ENCODE measurements at places on chromosomes 5 and 9.

GRCh38 chr5:166581826-166582225 is 1709.6 kb upstream of the WWC1 start:
- no peak for DNase-seq

DNA sequence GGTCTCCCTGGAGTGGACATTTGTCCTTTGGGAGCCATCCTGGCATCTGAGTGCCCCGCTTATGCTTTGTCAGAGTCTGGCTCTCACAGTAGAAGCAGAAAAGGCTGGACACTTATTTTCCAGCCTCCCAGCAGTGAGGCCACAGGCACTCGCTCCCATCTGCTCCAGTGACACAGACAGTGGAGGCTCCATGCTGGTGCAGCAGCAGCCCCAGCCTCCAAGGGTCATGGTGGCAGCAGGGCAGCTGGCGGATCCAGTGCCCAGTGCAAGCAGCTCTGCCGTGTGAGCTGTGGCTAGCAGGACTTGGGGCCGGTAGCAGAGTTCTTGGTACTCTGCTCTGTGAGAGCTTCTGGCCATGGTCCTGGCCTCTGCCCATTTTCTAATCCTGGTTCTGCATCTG is 157.3 kb upstream of the ALDH1B1 start:
- no peak for DNase-seq

GRCh38 chr5:41193456-41194205 is 19.7 kb downstream of the C6 start:
- DNase-seq, result peak; percentile 73

DNA sequence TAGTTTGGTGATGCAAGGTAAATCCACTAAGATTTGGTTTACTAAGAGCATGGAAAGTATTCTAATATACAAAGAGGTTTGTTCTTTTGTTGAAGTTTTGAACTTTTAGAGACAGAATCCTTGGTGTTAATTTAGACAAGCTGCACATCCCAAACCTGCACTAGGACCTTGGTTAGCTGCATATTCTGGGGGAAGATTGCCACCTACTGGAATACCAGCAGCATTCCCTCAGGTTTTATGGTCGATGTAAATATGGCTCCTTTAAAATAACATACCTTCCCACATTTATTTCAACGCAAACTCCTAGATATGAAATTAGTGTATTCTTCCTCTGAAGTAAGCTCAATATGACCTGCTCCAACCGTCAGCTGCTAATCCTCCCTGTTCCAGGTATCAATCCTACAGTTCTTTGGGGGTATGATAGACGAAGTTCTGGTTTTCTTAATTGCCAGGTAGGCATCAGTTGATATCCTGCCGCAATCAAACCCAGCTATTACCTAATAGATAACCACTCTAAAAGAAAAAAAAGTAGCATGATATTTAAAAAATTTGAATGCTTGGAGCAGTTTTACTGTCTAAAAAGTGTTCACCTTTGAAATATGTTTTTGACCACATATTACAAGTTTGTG is 624.1 kb downstream of the ISL1 start:
- DNase-seq, result no peak

- DNase-seq, result no peak
Measured at GRCh38 chr9:125438506-125439433, 177.1 kb downstream of the GAPVD1 start.

DNA sequence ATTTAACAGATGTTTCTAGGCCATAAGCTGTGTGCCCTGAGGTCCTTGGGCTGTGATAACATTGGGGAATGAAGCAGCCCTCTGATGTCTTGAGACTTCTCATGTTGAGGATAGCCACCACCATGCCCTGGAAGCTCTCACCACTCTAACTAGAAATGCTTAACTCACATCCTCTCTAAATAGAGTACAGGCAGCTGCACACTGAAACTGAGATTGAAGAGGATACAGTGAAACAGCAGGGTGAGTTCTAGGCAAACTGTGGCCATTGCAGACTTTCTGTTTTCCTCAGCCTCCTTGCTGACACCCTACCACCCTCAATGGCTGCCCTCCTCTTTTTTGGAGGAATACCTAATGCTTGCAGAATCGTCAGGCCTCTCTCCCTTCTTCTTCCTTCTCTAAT is 22.4 kb downstream of the UTP15 start:
- DNase-seq, result no peak

GRCh38 chr5:127813633-127814587 is 110.7 kb downstream of the CCDC192 start:
- no peak for DNase-seq

DNA sequence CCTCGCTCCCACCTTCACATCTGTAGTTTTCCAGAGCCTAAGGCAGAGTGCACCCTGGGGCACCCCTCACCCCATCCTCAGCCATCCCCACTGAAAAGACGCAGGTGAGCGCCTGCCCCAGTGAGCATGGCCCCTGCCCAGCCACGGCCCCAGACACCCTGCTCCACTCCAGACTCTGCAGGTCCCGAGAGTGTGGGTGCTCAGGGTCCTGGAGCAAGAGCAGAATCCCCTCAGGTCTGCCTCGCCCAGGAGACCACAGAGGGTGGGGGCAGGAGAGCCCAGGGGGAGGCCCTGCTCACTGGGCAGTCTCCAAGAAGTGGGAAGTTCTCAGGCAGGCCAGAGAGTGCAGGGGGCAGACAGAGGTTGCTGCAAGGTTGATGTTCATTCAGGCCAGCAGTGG is 158.6 kb upstream of the PPP1R26 start:
- no peak for DNase-seq

DNA sequence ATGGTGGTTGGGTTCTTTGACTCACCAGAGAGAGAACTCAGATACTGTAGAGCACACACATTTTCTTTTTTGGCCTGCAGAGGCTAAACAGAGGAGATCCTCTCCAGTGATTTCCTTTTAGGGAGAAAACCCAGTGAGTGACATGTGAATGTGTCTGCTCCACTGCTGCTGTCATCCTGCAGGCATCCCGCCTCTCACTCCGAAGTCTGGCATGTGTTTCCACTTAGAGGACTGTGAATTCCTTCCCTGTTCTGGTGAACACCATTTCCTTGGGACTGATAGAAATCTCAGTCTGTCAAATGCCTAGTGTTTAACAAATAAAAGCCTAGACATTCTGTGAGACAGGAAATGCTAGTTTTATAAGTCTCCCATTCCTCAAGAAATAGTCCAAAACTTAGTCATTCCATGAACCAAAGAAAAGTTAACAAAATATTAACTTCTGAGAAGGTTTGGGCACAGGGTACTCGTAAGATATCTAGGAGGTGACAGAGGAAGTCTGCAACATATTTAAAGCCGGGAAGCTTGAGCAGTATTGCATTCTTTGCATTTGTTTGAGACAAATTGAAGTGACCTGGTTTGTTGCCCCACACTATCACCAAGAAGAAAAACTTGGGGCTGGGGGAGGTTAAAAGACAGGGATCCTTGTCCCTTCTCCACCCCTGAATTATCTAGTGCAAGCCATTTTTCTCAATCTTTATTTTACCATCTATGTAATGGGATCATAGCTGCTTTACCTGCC is 74.9 kb upstream of the NIPAL4 start:
- no peak for DNase-seq

GRCh38 chr5:79692596-79692995 is 3.0 kb downstream of the CMYA5 start:
- no peak for DNase-seq

DNA sequence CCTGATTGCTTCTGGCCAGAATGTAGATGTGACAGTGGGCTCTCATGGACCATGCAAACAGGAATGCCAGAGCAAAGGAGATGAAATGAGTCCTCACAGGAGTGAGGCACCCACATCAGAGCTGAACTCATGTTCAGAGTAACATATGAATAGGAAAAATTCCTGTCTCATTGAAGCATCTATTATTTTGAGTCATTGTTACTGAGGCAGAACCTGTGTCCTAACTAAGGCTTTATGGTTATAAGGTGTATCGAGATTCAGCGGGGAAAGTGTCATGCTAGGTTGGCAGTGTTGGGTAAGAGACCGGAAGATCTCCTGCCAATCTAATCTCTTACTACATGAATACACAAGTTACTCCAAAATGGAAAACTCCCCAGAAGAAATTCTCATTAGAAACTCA is 304.1 kb downstream of the TRPM3 start:
- no peak for DNase-seq

GRCh38 chr9:100087218-100087617 is 11.6 kb downstream of the ERP44 start:
- DNase-seq, result no peak

DNA sequence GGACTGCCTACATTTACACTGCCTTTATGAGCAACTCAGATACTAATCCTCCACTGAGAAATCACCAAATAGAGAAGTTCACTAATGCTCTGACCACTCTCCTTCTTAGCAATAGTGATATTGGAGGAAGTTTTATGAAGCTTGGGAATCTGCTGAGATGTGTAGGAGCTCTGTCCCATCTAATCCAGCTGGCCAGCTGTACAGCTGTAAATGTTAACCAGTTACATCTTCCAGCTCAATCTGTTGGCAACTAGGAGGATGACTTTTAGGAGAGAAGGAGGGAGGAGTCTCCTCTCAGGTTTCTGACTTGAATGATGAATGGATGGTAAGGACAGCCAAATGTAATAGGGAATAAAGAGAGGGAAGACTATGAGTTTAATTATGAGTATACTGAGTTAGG is 36.3 kb upstream of the LRRC19 start:
- DNase-seq, result no peak

DNA sequence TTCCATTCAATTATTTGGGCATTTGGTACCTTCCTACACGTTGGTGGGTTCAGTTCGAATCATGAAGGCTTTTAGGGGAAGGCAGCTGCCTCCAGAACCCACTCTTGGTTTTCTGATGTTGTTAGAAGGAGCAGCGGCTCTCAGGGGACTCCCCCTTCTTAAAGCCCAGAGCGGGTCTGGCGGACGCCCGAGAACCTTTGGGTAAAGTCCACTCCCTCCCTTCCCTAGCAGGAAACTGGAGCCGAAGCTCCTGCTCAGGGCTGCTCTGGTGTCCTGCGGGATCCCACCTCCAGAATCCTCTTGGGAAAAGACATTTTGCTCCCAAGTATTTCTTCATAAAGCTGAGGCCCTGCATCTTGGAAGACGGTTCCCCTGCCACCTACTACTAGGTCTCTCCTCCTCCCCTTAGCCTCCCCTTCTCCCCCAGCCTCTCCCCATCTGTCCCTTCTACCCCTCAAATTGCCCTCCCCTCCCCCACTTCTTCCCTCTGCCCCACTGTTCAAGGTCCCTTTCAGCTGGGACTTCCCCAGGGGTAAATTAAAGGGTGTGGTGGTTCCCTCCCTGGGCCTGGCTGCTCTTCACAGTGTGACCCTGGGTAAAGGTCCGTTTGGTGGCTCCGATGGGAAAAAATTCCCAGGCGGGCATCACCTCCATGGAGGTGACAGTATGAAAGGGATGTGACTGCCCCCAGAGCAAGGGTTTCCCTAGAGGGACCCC is 9.3 kb downstream of the IRX4 start:
- no peak for DNase-seq

GRCh38 chr9:118271331-118271730 is 567.1 kb downstream of the TLR4 start:
- no peak for DNase-seq

DNA sequence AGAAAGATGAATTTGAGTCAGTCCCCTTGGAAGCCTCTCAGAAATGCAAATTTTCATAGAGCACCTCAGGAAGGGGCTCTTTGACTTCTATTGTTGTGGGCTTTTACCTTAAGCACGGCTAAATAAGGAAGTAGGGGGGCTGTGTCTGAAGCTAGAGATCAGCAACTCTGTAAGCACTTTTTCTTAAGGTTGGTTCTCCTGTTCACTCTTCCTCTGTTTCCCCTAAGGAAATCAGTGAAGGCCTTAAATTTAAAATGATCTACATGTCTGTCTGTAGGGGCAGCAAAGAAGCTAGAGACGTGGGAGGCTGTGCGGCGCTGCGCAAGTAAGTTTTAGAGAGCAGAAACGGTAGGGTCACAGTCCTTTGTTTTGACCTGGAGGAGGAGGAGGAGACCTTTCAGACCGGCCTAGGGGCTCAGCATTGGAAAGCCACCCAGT is 1.2 kb upstream of the CDC14B start:
- DNase-seq, result no peak

DNA sequence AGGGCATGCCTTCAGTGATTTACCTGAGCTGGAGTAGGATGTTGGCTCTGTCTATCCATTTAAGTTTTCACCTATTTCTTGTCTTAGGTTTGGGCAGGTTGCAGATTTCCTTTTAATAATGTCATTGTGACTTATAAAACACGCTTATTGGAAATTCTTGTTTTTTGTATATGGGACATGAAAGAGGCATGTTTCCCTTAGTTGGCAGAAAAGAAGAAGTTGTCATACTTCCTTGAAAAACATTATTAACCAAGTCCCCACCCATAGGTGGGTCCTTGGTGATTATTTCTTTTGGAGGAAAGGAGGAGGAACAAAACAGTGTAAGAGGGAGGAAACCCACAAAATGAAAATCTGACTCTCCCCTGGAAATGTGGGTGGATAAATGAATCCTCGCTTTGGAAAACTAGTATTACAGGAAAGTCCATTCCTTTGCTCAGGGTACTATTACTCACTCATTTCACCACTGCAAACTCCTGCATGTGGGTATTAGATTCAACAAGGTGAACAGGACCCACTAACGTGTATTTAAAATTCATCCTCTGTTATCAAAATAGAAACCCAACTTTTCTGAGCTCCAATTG is 9.3 kb downstream of the CER1 start:
- DNase-seq, result no peak

DNA sequence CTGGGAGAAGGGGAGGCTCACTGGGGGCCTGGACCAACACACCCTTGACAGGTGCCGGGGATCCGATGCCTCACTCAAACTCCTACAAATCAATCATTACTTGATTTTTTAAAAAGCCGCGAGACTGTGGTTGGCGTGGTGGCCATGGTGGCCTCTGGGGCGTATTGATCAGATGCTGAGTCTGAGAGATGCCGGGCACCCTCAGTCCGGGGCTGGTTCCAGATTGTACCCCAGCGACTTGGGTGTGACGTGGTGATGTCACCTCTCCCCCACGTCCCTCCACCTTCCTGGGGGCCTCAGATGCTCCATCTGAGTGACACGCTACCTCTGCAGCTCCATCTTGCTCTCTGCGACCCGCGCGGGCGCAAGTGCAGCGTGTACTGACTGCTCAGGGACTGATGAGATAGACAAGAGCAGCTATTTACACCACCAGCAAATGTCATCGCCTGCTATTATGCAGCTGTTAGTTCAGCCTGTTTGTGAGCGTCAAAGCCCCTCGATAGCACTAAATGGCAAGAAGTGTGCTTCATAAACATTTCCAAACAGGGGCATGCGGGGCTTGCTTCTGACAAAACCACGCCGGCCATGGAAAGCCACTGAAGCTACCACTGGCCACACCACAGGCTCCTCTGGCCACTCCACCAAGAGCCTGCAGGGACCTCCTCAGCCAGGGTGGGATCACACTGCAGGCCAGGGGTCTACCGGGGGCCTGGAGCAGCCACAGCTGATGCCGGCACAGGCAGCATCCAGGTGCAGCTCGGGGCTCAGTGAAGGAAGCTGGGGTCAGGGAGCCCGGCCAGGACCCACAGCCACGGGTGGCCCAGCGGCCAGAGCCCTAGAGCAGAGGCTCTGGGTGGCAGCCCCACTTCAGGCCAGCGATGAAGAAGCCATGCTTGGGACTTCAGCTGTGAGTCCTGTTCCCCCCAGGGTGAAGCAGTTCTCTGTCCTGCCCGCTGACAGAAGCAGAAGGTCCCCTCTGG is 50.1 kb downstream of the SLC6A3 start:
- DNase-seq, result no peak

DNA sequence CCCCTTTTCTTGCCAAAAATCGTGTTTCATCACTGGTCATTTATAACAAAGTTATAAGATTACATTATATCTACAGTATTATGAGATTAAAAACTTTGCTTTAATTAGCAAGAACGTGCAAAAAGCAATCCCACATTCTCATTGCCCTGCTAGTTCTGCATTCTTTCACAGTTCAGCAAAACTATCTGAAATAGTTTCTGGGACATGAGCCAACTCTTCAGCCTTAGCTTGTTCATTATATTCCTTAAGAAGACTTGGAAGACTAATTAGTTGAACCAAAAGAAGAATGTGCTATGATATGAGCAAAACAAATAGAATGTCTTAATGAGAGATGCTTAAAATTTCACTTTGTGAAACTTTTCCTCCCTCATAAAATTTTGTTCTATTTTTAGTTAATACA is 76.7 kb downstream of the ITGA1 start:
- no peak for DNase-seq
